NCI-H2029 treated with DMSO at 0.1 percent for 48 hours (cell line): ENCODE measurements at places on chromosomes 11 and 22.

DNA sequence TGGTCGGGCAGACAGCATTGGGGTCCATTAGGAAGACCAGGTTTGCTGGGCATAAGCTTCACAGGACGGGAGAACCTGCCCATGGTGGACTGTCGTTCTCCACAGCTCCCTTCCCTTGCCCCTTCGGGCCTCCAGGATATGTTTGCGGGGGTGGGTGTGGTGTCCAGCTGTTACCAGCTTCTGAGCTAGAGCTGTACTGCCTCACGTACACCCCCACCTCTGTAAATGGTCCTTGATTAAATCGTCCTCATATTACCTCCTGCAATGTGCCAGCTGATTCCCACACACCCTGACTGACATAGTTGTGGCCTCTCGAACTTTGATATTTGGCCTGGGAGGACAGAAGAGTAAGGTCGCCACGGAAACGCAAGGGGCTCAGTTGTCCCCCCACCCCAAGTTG lies 16.2 kb upstream of the BCR start:
- DNase-seq, result no peak

DNA sequence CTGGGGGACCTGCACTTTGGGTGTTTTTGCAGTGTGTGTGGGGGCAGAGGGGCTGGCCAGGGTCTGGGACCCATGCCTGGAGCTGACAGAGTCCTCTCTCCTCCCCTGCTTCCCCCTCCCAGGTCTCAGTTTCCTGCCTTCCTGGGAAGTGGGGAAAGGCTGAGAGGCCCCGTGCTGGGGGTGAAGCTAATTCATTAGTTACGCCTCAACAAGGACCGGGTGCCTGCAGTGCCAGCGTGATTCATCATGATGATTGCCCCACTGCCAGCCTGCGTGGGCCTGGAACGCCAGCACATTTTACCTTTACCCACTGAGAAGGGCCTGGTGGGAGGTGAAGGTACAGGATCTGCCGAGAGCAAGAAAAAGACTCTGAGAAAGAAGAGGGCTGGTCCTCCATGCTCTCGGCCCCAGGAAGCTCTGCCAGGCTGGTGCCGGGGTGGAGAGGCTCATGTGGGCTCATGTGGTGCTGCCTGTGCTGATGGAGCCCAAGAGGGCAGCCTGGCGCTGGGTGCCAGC lies 2.9 kb upstream of the LRRC10B start:
- DNase-seq, result no peak

DNA sequence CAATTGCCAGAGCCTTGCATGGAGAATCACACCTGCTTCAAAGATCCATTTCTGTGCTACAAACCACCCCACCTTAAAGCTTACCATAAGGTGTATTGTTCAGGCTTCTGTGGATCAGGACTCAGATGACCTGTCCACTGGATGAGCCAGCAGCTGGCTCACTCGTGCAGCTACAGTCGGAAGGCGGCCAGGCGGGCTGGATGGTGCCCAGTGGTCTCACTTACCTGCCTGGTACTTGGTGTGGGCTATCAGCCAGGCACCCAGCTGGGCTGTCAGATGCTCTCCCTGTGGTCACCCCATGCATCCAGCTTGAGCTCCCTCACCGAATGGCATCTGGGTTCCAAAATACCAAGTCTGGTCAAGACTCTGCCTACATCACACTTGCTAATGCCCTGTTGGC lies 10.9 kb upstream of the APOBEC3B start:
- no peak for DNase-seq

GRCh38 chr11:63699896-63700295 lies 18.6 kb downstream of the RTN3 start:
- no peak for DNase-seq

DNA sequence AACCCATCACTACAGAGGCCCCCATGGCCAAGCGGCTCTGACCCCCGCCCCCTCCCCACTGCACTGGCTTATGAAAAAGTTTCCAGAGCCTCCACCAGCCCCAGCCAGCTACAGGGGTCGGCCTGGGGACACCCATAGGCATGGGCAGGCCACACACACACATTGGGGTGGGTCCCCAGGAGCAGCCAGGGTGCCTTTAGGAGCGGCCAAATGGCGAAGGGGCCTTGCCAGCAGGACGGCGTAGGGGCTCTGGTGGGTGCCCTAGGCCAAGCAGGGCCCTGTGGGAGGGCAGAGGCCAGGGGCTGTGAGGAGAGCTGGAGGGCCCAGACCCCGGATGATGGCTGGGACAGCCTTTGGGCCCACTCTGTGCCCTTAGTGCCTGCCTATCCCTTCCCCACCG lies 10.1 kb downstream of the TSSC4 start:
- DNase-seq, result no peak

DNA sequence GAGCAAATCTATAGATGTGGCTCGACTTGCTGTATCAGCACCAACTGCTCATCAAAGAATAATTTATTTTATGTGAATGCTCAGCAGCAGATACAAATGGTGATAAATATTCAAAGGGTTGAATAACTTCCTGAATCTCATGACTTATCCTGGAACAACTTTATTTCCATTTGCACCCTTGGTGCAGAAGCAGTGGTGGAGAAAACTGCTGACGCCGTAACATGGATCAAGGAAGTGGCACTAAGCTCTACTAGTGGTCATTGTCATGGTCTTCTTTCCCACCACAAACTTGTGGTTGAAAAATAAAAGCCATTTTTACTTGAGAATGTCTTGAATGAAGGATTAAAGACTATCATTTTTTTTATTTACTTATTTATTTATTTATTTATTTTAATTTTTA lies 14.6 kb downstream of the MARK2 start:
- DNase-seq, result no peak

DNA sequence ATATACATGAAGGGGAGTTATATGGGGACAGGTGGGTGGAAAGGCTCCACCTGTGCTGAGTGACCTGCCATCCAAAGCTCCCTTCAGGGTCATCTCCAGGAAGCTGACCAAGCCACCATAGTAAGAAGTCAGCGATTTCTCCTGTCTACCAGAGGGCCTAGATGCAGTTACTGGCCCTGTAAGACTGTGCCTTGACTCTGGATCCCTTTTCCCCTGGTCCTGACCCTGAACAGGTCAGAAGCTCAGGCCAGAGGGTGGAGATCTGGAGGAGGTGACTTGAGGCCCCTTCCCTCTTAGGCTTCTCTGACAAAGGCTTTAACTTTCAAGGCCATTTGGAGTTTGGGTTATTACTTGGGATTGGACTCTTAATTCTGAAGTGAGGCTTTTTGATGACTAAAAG lies 69.7 kb downstream of the GDPD4 start:
- DNase-seq, result no peak

DNA sequence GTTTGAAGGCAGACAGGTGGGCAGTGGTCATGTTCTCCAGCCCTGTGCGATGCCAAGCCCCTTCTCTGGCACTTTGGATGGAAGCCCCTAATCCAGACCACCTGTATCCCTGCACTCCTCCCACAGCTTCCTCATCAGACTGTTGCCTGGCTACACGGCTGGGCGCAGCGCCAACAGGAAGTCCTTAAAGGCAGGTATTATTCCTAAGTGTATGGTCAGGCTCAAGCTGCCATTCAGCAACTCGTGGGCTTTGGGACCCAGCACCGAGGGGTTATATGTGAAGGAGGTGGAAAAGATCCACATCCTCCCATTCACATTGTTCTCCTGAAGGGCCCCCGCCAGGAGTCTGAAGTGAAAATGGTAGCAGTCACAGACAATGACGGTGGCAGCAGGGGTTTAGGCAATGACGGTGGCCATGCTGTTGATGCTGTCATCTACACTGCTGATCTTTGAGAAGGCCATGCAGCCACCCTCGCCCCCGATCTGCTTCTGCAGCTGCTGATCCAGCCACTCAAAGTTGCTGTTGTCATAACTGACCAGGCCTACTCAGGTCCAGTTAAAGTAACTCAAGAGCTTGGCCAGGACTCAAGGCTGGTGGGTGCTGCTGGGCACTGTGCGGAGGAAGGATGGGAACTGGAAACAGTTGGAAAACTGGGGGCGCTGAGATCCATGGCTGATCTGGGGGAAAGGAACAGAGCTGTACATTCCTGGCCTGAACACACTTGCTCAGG lies 27.7 kb downstream of the OR6Q1 start:
- DNase-seq, result peak; percentile 78

DNA sequence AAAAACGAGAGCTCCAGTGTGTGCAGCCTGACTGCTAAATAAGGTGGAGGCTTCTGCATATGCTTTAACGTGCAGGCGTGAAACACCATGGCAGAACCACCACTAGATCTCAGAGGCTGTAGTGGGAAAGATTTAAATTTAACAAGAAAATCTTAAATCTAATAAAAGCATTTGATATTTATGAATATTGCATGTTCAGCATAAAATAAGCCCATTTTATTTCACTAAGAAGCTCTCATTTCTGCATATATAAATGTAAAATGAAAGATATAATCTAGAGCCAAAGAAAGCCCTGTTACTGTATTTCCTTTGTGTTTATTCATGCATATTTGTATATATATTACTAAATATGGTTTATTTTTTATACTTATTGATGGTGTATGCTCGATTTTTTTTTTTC lies 188.3 kb downstream of the DDX10 start:
- no peak for DNase-seq

GRCh38 chr11:17599460-17599925 lies 52.4 kb downstream of the OTOG start:
- DNase-seq, result no peak

GRCh38 chr22:25802018-25802417 lies 60.0 kb downstream of the MYO18B start:
- DNase-seq, result no peak

DNA sequence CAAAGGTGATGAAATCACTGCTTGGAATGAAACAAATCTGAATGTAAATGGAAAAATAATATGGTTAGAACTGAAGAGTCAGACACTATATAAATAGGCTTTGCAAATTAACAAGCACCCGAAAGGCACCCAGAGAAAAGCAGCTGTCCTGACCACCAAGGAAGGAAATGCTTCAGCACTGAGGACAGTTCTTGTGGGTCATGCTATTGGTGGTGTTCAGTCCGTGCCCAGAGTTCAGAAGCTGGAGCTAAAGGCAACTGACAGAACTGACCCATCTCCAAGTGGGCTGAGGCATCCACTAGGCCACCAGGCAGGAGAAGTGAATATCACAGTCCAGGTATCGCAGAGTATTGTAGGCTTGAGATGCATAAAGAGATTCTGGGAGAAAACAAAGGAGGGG lies 208.9 kb downstream of the OPCML start:
- no peak for DNase-seq

- no peak for DNase-seq
Observed at GRCh38 chr11:2769409-2770095, 69.8 kb upstream of the KCNQ1OT1 start.

DNA sequence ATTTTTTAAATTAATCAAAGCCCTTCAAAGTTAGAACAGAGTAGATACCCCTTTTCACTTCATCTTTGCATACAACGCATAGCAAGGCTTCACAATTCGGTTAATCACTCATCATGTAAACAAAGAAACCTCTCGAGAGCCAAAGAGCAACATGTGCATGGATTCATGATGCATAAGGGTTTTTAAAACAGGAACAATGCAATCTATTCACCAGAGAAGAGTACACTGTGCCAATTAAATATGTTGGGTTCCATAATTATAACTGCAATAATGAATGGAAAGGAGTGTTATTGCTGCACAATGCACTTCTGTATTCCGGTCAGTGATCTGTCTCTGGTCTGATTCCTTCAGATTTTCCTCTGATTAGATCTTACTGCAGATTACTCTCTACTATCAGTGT lies 45.3 kb downstream of the CADM1 start:
- DNase-seq, result peak; percentile 39

GRCh38 chr11:128549256-128549944 lies 38.0 kb downstream of the ETS1 start:
- no peak for DNase-seq

DNA sequence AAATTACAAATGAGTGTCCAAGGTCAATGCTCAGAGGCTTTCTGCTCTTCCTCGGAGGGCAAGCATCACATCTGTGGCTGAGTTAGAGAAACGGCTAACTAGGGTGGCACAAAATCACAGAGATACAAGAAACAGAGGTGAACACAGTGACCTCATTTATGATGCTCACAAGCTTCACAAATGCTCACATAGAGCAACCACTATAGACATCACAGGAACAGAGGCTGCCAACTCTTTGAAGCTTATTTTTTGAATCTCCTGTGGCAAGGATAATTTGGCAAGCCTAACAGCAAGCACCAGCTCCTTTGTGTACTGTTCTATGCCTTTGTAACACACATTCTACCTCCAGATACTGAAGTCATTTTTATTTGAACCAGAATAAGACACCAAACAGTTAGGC lies 416.5 kb upstream of the DDI1 start:
- no peak for DNase-seq
